ENCODE measurements at places on chromosomes 7 and 10.

- no peak for DNase-seq
These were observed 20.8 kb downstream of the LAMB4 start for GRCh38 chr7:108109221-108109908.

- no peak for DNase-seq
These were observed 198.3 kb upstream of the DKK1 start for GRCh38 chr10:52115823-52116222.

- no peak for DNase-seq
These were observed 83.9 kb downstream of the HECW1 start for GRCh38 chr7:43196379-43196778.

- DNase-seq = peak; percentile 15
These were observed 263.1 kb upstream of the CXCL12 start for GRCh38 chr10:44647877-44648542.

GRCh38 chr7:91565499-91566401, 301.5 kb downstream of the FZD1 start:
- peak; percentile 56 for DNase-seq

DNA sequence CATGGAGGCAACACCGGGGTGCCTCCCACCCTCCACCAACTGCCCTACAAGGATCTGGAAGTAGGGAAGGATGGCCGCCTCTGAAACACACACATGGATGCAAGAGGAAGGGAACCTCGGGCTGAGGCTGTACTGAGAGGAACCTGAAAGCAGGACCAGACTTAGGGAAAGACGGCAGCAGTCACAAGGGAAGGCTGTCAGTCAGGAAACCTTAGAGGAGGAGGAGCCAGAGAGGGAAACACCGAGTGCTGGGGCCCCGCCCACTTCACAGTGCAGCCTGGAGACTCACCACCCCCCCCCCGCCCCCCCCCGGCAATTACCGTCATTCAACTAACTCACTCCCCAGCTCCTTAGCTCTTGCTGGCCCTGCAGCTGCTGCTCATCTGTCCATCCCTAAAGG, 2.5 kb downstream of the CYREN start:
- no peak for DNase-seq

DNA sequence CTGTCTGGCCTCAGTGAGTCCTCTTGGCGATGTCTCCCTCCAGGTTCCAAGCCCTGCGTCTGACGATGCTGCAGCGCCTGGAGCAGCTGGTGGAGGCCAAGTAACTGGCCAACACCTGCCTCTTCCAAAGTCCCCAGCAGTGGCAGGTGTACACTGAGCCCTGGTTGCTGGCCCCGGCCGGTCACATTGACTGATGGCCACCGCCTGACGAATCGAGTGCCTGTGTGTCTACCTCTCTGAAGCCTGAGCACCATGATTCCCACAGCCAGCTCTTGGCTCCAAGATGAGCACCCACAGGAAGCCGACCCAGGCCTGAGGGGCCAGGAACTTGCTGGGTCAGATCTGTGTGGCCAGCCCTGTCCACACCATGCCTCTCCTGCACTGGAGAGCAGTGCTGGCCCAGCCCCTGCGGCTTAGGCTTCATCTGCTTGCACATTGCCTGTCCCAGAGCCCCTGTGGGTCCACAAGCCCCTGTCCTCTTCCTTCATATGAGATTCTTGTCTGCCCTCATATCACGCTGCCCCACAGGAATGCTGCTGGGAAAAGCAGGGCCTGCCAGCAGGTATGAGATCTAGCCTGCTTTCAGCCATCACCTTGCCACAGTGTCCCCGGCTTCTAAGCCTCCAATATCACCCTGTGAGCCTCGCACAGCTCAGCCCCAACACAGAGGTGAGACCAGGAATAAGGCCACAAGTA, 7.3 kb upstream of the ZNF22 start:
- DNase-seq = no peak

GRCh38 chr7:135886345-135887132, 90.6 kb downstream of the MTPN start:
- DNase-seq = no peak

GRCh38 chr10:65284495-65285041, 1641.3 kb upstream of the LRRTM3 start:
- no peak for DNase-seq

- no peak for DNase-seq
These were observed 87.8 kb downstream of the ZNF777 start for GRCh38 chr7:149373089-149373488.

GRCh38 chr10:6226216-6226615, 23.5 kb downstream of the PFKFB3 start:
- no peak for DNase-seq

DNA sequence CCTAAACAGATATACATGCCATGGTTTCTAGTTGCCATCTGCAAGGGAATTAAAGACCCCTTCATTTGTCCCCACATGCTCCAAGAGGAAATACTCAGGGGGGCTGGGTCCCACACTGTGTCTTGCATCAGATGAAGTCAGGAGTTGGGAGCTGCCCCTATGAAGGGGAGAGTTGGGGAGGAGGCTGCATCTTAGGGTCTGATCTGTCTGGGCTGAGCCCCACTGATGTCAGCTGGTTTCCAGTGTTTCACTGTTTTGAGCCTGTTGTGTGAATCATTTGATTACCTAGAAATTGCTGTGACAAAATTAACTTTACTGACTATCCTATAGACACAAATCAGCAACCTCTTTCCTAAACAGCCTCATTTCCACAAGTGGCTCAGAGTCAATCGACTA, 4.9 kb upstream of the ADCY1 start:
- no peak for DNase-seq

GRCh38 chr7:888081-889024, 12.0 kb downstream of the GET4 start:
- no peak for DNase-seq

- DNase-seq = no peak
These were observed 55.9 kb upstream of the MXI1 start for GRCh38 chr10:110151467-110151866.

- no peak for DNase-seq
These were observed 15.9 kb downstream of the XRCC2 start for GRCh38 chr7:152660021-152660420.

- no peak for DNase-seq
These were observed 141.6 kb downstream of the PRKAG2 start for GRCh38 chr7:151735186-151735850.

- DNase-seq = peak; percentile 38
These were observed 57.2 kb upstream of the SMNDC1 start for GRCh38 chr10:110361800-110362456.

DNA sequence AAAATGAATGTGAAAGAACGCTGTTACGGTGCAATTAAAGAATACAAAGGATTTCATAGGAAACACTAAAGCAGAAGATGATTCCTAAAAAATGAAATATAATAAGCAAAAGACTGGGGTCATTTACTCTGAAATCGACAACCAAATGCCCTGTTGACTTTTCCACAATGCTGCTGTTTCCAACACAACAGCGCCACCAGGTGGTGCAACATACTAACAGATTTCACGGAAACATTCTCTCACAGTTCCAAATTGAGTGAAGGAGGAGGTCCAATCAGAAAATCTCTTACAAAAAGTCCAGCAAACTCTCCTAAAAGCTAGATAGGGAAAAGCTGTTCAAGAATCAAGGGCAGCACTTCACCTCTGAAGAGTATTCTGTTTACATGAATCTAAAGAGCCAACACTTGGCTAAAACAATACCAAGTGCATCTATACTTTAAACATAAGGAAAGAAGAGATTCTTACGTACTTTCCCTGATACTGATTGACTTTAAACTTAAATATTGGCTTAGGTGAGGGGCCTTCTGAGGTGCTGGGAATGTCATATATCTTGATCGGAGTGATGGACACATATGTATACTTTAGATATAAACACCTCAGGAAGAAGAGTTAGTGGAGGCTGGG, 55.9 kb downstream of the UPF2 start:
- DNase-seq = peak; percentile 72

- no peak for DNase-seq
These were observed 243.5 kb upstream of the ZNF32 start for GRCh38 chr10:43892062-43892770.

- DNase-seq = no peak
These were observed 215.6 kb downstream of the DNAJB6 start for GRCh38 chr7:157552295-157552993.

- no peak for DNase-seq
These were observed 17.3 kb downstream of the TLL2 start for GRCh38 chr10:96496281-96496925.

- no peak for DNase-seq
These were observed 112.5 kb downstream of the SVIL start for GRCh38 chr10:29522061-29522855.

DNA sequence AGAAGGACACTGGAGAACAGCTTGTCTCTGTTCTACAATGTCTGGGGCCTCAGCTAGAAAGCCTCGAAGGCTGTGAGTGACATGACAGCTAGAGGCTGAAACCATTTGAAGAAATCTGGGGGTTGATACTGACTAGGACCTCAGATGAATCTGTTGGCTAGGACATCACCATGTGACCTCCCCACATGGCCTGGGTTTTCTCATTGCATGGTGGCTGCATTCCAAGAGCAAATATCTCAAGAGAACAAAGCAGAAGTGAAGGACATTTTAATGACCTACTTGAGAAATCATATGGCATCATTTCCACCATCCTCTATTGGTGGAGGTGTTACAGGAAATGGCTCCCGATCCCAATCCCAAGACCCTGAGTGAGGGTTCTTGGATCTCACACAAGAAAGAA, 450.6 kb upstream of the AUTS2 start:
- DNase-seq = no peak

DNA sequence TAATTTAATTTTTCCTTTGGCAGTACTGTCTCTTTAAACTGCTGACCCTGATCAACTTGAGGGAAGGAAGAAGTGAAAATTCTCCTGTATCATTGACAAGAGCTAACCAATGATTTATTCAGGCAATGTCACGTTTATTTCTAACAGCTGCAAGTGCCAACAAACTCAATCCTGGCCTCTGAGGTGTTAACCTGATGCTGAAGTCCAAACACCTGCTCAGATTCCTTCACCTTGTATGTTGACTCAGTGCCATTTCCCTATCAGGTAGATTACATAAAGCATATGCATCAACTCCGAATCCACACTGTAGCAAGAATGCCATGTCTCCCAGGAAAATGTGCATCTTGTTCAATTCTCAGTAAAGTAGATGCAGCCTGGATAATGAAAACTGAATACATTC, 820.0 kb downstream of the XPNPEP1 start:
- DNase-seq = no peak

GRCh38 chr10:126508535-126509040, 120.3 kb upstream of the ADAM12 start:
- DNase-seq = no peak

DNA sequence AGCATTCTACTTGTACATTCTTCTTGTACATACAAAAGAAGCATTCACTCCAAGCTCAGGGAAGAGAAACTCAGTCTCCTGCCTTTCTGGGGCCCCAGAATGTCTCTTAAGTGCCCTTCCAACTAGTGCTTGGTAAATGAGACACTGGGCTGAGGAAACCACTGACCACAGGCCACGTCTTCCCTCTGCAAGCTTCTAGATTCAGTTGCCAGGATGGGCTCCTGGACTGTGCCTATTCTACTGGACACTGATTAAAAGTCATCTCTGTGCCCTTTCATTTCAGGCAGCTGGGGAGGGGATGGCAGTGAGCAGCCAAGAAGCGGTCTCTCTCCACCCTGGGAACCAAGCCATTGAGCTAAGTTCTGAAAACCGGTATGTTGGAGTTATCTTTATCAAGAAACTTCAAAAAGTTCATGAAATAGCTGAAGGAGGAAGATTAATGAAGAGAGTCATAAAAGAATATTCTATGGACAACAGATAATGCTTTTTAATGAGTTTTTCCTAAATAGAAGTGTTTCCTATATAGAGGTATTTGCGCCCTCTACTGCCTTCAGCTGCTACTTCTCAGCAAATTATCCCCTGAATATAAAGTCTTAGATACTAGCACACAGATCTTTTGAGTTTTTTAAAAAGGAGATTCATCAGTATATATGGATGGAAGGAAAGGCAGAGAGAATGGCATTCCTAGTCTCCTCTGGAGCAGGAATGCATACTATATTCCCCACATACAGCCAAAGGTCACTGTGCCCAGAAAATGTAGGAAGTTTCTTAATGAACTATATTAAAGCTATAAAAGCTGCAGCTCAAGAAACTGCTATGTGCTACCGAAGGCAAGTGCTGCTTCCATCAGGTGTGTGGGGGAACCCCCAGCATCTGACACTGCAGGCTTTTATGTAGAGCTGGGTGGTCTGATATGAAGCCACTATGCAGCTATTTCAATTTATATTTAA, 8.4 kb upstream of the IFIT1B start:
- DNase-seq = no peak

GRCh38 chr7:41491883-41492471, 210.9 kb downstream of the INHBA start:
- DNase-seq = peak; percentile 4

- no peak for DNase-seq
These were observed 16.1 kb upstream of the PIK3CG start for GRCh38 chr7:106848851-106849442.

DNA sequence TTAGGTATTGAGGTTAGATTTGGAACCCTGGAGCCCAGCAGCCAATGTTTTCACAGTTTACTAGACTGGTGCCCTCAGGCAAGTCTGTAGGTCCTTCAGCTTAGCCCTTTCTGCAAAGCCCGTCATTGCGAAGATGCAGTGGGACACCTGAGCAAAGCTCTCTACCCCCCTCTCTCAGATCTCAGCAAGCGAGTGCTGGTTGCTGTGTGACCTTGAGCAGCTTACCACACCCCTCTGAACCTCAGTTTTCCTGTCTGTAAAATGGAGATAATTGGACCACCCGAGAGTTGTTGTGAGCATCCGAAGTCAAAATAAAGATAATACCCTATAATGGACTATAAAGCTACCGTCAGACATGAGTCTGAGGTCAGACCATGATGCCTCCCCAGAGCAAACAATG, 3.7 kb downstream of the NPC1L1 start:
- no peak for DNase-seq

DNA sequence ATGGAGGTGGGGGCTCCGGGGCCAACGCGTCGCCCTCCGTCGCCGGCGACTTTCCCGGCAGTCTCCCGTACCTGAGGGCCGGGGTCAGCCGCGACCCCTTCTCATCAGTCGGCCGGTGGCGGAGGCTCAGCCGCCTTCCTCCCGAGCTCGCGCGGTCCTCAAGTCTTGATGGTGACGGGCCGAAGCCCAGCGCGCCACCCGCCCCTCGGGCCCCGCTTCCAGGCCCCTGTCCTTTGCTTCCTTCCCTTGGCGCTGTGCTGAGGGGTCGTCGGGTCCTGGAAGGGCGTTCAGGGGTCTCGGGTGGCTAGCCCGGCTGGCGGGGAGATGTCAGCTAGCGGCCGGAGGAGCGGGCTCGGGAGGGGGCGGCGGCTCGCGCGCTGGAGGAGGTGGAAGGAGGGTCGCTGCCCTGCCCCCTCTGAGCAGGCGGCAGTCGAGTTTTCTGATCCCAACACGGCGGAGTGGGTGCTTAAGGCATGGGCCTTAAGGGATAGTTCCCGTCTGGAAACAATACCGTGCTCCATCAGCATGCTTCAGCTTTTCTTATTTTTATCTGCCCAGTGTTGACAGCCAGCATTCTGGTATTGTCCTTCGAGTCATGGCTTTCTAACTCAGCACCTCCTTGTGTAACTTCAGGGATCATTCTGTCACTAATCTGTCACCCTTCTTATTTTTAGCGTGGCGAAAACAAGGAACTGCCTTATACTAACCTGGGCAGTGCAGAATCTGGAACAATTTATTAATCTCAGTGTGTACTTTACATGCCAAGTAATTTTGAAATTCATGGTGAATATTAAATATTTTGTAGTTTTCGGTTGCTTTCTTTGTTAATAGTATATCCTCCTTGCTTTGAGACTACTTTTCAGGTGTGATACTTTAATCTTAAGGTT, 748 bp downstream of the PHTF2 start:
- peak; percentile 71 for DNase-seq

Measured in brain (organoid and tissue), 16 donors.